ENCODE measurements at places on chromosomes 11 and 22. TPM values are rescaled to one million over a fixed set of nuclear protein-coding genes. Genes with fewer than 3 reads are reported as not detected.

Gene PYGM
- total RNA-seq = 165 TPM

DNA sequence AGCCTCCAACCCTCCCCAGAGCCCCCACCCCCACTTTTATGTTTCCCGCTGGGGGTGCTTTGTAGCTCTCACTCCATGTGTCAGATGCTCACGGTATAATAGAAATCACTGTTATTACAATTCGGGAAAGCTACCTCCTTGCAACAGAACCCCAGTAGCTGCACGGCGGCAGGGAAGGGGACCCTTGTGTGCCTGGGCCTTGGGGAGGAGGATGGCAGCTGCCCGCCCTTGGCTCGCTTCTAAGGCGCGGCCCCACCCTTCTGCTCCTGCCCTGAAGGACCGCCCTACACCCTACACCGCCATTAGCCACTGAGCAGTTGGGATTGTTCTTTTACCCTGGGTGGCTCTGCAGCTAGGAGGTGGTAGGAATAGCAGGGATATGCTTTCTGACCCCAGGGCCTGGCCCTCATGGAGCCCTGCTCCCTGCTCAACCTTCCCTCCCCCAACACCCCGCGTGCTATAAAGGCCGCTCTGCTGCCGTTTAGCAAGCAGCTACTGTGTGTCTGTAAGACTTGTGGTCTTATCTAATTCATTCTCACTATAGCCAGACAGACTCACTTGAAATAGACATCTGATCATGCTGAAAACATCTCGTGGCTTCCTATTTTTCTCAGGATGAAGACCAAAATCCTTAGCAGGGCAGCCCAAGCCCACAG is 219.7 kb downstream of the CEP164 start:
- no peak overlapping the region for H3K27ac ChIP-seq
- peaks cover 9% of the 10 kb centered on the region for H3K27me3 ChIP-seq
- no peaks in the 10 kb centered on the region for H3K36me3 ChIP-seq

DNA sequence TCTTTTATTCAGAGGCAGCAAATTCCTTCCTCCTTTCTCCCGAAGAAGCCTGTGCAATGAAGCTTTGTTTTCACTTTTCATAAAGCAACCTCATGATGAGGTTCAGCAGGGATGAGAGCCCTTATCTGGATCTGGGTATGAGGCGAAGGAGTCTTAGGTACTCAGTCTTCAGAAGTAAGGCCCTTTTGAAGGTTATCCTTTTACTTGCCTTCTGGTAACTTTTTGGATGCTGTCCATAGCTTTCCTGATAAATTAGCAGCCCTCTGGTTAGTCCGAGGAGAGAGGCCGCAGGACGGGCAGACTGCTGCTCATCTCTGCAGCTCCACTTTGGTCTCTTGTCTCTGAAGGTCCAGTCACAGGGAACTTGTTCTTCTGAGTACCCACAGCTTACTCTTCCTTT is 1.1 kb downstream of the TRIM22 start:
- peaks cover 3% of the 10 kb centered on the region for H3K4me1 ChIP-seq

Gene RNF121
- total RNA-seq = 24.8 TPM

GRCh38 chr11:120510406-120511115 is 987 bp upstream of the GRIK4 start:
- peaks cover 47% of the 10 kb centered on the region for H3K27me3 ChIP-seq
- no peak overlapping the region for H3K4me3 ChIP-seq
- peaks cover 6% of the 10 kb centered on the region for H3K4me1 ChIP-seq
- H3K27ac ChIP-seq = no peak overlapping the region
- no peaks in the 10 kb centered on the region for H3K36me3 ChIP-seq

Gene NRXN2
- 11.8 TPM for total RNA-seq

DNA sequence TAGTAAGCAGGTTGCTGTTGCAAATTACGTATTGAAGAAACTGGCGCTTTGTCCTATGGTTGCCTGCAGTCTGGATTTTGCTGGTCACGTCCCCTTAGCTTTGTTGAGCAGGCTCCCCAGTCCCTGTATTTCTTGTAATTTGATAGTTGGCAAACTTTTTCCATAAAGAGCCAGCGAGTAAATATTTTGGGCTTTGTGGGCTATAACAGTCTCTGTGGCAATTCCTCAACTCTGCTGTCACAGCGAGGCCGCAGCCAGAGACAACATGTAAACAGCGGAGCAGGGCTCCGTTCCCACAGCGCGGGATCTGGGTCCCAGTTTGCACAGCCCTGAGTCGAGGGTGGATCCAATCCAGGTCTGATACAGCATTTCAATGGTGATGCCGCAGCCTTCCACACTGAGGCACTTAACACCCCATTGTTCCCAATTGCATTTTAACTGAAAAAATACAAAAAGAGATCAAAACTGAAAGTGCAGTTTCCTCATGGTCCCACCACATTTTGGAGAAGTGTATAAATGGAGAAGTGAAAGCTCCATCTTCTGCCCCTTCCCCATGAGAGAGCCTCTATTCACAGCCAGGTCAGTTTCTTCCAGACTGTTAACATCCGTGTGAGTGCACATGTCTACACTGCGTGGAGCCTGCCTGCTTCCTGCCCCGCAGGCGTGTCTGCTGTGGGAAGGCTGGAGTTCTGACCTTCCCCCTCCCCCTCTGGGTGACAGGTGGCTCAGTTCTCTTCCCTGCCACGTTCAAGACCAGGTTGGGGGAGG is 89.1 kb downstream of the RPS6KA4 start:
- peak overlapping the region; percentile 13 for H3K4me3 ChIP-seq
- peaks cover 25% of the 10 kb centered on the region for H3K4me1 ChIP-seq
- H3K27me3 ChIP-seq = peaks cover 12% of the 10 kb centered on the region
- no peaks in the 10 kb centered on the region for H3K36me3 ChIP-seq
